ENCODE measurements at places on chromosomes 11 and 22. TPM values are rescaled to one million over a fixed set of nuclear protein-coding genes. Genes with fewer than 3 reads are reported as not detected.

OR1S2 gene
- total RNA-seq = not detected

PDE3B gene
- 2.3 TPM for total RNA-seq

EFEMP2 gene
- 1.2 TPM for total RNA-seq

YAP1 gene
- 48.8 TPM for total RNA-seq

FGF19 gene
- 0.03 TPM for total RNA-seq

SYT9 gene
- 0.18 TPM for total RNA-seq

IGSF9B gene
- 1.7 TPM for total RNA-seq

SCUBE1 gene
- 0.14 TPM for total RNA-seq

CDHR5 gene
- not detected for total RNA-seq

THY1 gene
- 11.6 TPM for total RNA-seq

TP53AIP1 gene
- not detected for total RNA-seq

DEFB131B gene
- not detected for total RNA-seq

KIRREL3 gene
- 10.2 TPM for total RNA-seq

ZNF70 gene
- total RNA-seq = 0.91 TPM

BLID gene
- not detected for total RNA-seq

TRIM66 gene
- 2.8 TPM for total RNA-seq

CHID1 gene
- 70.5 TPM for total RNA-seq

CD248 gene
- not detected for total RNA-seq
